ENCODE measurements at places on chromosomes 11 and 22.

GRCh38 chr11:116390963-116391362 lies 381.8 kb downstream of the BUD13 start:
- no peak for DNase-seq

DNA sequence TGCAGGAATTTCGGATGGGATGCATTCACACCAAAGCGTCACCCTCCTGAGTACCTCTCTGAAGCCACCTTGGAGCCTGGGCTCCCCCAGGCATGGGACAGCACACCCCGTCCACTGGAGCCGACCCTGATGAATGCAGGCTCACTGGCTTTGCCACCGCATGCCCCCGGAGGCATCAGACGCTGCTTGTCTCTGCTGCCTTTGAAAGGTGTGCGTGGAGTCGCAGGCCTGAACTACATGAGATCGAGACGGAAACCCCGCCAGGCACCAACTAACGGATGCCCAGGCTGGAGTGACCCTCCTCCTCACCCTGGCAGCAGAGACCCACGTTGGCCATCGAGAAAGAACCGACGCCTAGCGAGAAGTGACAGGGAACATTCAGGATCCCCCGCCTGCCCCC lies 22.5 kb downstream of the KRTAP5-5 start:
- no peak for DNase-seq

DNA sequence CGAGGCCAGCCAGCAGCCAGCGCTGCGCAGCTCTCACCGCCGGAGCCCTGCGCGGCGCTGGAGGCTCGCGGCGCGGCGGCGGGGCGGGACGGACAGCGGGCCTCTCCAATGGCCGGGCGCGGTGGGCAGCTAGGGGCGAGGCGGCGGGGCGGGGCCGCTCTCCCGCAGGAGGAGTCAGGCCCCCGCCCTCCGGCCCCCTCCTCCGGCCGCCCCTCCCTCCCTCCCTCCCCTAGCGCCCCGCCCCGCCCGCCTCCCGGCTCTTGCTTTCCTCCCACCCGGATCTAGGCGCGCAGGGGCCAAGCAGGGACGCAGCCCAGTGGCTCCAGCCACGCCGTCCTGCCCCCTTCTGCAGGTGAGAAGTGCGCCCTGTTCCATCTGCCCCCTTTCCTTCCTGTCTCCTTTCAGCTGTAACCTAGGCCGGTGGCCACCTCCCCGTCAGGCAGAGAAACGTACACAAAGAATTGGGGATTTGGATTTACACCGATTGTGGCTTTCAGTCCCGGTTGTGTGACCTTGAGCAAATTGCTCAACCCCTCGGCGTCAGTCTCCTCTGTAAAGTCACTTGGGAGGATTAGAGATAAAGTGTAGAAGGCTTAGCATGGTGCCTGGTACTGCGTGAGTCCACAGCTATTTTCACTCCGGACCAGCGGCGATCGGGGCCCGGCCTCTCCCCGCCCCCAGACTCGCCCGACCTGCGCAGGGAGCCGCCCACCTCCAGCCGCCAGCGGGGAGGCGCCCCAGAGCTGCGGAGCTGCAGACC lies at the start of gene FZD4:
Gene FZD4 (minus strand): TSS at position 35 of the 760 bp plus-strand sequence. CDS start 310 bp downstream, outside the sequence.
- peak; percentile 91 for DNase-seq

DNA sequence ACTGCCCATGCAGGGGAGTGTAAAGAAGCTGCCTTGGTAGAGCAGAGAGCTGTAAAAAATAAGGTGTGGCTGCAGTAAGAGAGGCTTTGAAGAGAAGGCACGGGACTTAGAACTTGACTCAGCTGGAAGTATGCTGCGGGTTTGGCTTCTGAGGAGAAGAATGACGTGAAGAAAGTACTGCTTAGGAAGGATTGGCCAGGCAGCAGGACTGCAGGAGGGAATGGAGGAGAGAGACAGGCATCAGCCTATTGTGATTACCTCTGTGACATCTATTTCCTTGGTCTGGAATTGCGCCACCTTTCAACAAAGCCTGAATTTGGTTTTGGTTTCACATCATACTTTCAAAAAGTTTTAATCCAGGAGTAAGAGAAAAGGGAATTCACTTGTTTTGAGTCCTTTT lies 22.5 kb downstream of the PRRG4 start:
- peak; percentile 94 for DNase-seq

DNA sequence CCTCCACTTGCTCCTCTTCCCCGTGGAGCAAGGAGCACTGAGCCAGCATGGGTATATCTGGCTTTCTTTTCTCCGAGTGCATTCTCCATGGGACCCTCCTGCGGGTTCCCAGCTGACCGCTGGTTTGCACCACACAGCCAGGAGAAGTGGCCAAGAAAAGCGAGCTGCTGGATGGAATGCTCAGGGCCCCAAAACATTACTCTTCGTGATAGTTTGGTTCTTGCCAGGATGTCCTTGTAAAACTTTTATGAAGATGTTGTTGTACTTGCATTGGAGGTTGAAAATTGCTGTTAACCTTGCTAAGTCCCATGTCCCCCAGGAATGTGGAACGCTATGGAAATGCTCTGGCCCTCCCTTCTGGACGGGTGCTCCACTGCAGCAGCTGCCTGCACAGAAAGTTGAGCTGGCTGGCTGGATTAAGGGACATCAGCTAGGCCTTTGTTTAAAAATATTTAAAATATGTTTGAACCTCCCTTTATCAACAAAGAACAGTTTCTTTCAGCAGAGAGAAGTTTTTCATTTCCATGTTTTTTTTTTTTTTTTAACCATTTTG lies 68.7 kb downstream of the ZNRF3 start:
- no peak for DNase-seq

DNA sequence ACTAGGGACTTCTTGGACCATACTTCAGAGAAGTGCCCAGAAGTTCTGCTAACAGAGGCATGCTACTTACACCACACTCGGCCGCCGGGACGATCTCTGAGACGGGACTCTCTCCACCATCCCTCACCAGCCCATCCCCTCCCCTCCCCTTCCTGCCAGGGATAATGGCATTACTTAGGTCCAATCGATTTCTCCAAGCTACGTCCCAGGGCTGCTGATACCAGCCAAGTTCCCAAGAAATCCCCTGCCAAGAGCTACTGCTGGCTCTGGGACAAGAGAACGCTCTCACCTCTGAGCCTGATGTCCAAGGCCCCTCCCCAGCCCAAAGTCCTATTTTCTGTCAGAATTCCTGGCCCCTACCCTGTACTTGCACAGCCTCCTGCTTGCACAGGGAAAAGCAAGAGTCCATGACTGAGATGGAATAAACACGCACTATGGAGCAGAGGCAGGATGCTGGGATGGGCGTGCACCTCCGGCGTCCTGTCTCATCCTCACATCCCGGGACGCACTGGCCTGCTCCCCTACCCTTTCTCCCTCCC lies 42.7 kb downstream of the GDPD5 start:
- no peak for DNase-seq

DNA sequence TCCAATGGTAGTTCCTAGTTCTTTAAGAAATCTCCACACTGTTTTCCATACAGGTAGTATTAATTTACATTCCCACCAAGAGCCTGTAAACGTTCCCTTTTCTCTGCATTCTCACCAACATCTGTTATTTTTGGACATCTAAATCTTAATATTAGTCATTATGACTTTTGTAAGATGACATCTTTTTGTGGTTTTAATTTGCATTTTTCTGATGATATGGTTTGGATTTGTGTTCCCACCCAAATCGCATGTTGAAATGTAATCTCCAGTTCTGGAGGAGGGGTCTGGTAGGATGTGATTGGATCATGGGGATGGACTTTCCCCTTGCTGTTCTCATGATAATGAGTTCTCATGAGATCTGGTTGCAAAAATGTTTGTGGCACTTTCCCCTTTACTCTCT lies 89.0 kb downstream of the MUC15 start:
- DNase-seq = no peak

GRCh38 chr22:47379037-47379436 lies 616.6 kb downstream of the TBC1D22A start:
- DNase-seq = no peak

- DNase-seq = no peak
Observed at GRCh38 chr11:36809303-36809702, 211.3 kb upstream of the RAG2 start.

GRCh38 chr11:124739479-124740276 lies at the start of gene NRGN:
NRGN (plus strand) TSS chr11:124739942; CDS start chr11:124740085, 143 bp downstream.
- peak; percentile 91 for DNase-seq

DNA sequence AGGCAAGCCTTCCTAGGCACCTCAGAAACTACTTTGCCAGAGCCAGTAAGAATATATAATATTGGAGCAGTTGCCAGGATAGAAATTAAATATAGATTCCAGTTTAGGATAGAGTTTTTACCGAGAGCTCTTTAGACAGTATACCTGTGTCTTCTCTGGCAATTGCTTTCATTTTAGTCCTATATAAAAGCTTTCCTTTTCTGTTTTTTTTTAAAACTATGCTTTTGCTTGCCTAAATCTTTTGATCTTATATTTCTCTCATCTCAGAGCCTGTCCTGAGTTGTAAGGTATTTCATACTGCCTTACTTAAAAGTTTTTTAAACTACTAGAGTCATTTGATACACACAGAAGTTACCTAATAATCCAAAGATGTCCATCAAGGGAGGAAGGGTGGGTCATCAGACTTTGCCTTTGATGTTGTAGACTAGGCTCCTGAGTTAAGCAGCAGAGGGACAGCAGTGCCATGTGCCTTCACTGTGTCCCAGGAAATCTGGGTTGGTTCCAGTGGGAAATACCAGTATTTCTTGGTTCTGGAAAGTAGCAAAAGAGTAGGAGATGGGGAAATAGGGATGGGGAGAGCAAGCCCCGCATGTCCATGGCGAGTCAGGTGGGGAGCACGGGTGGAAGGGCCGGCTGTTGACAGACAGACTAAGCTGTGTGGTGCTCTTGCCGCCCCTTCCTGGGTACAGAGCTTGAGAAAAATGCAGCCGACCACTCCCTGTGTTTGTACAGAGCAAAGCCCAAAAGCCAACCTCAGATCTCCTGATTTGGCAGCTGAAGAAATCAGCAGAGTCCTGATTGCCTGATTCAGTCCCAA lies 11.2 kb downstream of the MCAM start:
- no peak for DNase-seq

- peak; percentile 66 for DNase-seq
Observed at GRCh38 chr11:78231962-78232501, 43.3 kb downstream of the USP35 start.

- DNase-seq = no peak
Observed at GRCh38 chr22:39723463-39723862, 152.9 kb downstream of the CACNA1I start.

DNA sequence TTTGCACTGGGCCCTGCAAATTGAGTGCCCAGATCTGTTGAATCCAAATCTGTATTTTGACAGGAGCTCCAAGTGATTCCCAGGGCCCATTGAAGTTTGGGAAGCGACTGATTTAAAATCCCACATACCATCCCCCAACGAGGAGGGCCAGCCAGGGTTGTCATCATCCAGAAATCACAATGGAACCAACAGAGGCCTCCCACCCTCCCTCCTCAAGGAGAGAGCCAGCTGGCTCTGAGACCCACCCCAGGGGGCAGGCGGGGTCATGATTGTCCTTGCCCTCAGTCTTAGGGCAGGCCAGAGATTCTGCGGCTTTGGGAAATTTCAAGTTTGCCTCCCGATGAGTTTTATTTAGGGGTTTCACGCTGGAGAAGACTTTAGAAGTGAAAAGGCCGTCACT lies 358.2 kb downstream of the MN1 start:
- no peak for DNase-seq

GRCh38 chr11:64330888-64331287 lies 9.1 kb upstream of the CCDC88B start:
- no peak for DNase-seq

DNA sequence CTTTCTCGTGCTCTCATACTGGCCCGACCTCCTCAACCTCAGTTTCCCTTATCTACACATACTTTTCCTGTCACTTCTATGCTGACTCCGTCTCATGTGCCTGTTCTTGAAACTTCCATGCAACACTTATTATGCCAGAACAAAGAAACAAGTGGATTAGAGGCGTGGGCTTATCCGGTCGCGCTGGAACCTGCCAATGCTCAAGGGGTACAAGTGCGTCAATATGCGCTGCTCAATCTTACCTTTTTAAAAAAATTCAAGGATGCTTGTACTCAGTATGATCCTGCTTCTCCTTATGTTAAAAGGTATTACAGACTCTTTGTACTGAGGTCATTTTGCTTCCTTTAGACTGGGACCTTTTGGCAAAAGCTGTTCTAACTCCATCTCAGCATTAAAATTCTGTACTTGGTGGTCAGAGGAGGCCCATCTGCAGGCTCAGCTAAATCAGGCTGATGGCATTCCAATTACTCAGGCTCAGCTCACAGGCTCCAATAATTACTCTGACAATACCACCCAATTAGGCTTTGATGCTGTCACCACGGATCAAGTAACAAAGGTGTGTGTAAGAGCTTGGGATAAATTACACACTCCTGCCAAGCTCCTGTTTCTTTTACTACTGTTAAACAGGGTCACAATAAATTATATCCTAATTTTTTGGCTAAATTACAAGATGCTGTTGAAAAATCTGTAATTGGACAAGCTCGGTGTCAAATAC lies 26.3 kb upstream of the ALDH3B2 start:
- DNase-seq = no peak
